Activated CD8-positive, alpha-beta T cell treated with anti-CD3 and anti-CD28 coated beads for 36 hours (primary cell): ENCODE measurements at places on chromosomes 7 and 10. TPM values are rescaled to one million over a fixed set of nuclear protein-coding genes. Genes with fewer than 3 reads are reported as not detected.

DNA sequence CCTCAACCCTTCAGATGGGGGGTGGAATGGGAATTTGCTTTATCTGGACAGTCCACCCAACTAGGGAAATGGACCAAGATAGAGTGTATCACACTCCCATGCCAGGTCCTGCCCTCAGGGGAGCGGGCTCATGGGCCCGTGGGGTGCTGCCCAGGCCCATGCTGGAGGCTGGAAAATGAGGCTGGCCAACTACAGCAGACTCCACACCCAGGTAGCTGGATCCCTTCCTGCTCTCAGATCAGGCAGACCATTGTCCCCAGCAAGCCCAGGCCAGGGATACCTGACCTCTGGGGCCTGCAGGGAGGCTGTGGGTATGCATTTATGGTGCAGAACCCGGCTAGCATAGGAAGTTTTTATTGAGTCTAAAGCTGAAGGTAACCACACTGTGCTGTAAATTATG is 162.4 kb downstream of the TCERG1L start:
- H3K27me3 ChIP-seq = no peaks in the 10 kb centered on the region
- H3K36me3 ChIP-seq = no peaks in the 10 kb centered on the region
- no peak overlapping the region for H3K4me3 ChIP-seq
- no peak overlapping the region for H3K27ac ChIP-seq

- no peak for DNase-seq
- no peaks in the 10 kb centered on the region for H3K4me1 ChIP-seq
- peaks cover 8% of the 10 kb centered on the region for H3K27me3 ChIP-seq
- H3K27ac ChIP-seq = no peak overlapping the region
- H3K4me3 ChIP-seq = no peak overlapping the region
Observed at GRCh38 chr7:70014472-70015177, 416.4 kb downstream of the AUTS2 start.

DNA sequence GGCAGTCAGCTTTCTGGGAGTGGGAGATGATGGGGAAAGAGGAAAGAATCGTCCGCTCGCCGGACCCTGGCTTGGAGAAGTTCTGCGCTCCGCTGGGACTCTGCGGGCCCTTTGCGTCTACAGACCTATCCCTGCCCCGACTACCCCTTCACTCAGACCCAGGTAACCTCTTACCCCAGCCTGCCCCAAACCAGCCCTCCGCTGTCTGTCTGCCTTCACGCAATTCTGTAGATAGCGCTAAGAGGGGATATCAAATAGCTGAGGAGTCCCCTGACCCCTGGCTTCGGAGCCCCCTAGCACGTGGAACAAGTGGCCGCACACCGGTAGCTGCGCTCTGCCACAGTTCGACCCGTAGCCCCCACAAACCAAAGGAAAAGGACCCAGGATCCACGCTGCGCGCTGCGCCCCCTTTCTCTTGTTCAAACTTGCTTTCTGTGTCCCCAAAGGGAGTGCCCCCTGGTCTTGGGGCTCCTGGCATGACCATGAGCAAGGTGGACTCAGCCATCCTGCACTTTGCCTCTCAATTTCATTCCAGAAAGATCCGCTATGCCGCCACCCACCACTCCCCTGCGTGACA is 7.0 kb downstream of the HOXA4 start:
- DNase-seq = no peak
- H3K4me1 ChIP-seq = no peaks in the 10 kb centered on the region
- H3K4me3 ChIP-seq = no peak overlapping the region
- peaks cover 12% of the 10 kb centered on the region for H3K27me3 ChIP-seq

DNA sequence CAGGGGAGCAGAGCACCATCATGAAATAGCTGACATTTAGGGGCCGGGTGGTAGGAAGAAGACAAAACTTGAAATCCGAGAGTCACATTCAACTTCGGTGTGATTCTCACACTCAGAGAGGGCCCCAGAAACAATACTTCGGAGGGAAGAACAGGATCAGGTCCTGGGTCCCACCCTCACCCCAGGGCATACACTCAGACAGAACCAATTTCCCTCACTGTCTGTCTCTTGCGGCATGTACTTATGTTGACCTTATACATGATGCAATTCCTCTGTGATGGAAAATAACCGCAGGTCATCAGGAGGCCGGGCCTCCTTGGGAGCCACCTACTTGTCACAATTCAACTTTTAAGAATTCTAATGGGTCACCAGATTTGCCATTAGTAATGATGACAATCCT is 26.3 kb upstream of the HMX3 start:
- no peak overlapping the region for H3K27ac ChIP-seq
- DNase-seq = no peak
- no peaks in the 10 kb centered on the region for H3K36me3 ChIP-seq
- no peak overlapping the region for H3K4me3 ChIP-seq
- no peaks in the 10 kb centered on the region for H3K4me1 ChIP-seq
- peaks cover 4% of the 10 kb centered on the region for H3K27me3 ChIP-seq

GRCh38 chr10:21048068-21048467 is 151.0 kb upstream of the NEBL start:
- no peaks in the 10 kb centered on the region for H3K27me3 ChIP-seq
- H3K36me3 ChIP-seq = no peaks in the 10 kb centered on the region
- no peak overlapping the region for H3K27ac ChIP-seq
- no peak for DNase-seq
- peaks cover 11% of the 10 kb centered on the region for H3K4me1 ChIP-seq
- H3K4me3 ChIP-seq = no peak overlapping the region

DNA sequence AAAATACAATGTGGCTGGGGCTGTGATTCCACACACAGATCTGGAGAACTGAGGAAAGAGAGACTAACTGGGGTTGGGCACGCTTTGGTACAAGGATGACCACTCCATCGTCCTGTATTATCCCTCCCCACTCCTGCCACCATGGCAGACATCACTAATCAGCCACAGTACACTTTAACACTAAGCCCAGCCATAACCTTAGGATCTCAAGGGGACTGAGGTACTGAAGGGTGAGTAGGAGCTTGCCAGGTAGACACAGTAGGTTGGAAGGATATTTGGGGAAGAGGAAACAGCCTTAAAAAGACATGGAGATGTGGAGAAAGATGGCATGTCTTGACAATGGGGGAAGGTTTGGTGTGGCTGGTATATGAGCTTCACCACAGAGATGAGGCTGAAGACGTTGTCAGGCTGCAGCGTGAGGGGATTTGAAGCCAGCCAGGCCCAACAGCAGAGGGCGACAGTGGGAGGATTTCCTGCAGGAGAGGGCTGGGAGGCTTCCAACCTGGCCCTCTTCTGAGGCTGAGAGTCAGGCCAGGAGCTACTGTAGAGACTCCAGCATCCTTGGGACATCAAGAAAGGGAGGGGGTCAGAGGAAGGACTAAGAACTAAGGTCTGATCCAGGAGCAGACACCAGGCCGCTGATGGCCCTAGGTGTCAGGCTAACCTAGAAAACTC is 58.6 kb upstream of the COL13A1 start:
- DNase-seq = peak; percentile 47
- H3K4me1 ChIP-seq = no peaks in the 10 kb centered on the region
- H3K36me3 ChIP-seq = no peaks in the 10 kb centered on the region
- peaks cover 7% of the 10 kb centered on the region for H3K27me3 ChIP-seq
- H3K27ac ChIP-seq = no peak overlapping the region

- peaks cover 4% of the 10 kb centered on the region for H3K36me3 ChIP-seq
- peaks cover 4% of the 10 kb centered on the region for H3K27me3 ChIP-seq
- peaks cover 7% of the 10 kb centered on the region for H3K4me1 ChIP-seq
Observed at GRCh38 chr7:138854115-138854645, 56.2 kb upstream of the ATP6V0A4 start.

DNA sequence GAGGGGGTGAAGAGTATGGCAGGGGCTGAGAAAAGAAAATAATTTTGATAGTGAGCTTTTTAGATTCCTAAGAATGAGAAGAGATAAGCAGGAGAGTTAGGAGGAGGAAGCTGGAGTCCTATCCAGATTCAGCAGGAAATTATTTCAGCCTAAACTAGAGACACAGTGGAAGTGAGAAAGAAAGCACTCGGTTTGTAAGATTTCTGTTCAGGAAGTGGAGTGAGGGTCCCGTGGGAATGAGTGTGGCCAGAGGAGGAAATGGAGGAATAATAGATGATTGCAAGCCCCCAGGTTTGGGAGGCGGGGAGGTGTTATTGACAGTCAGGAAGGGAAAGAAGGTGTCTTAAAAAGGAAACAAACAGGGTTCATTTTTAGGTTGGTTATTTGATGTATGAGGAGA is 84.8 kb upstream of the NRP1 start:
- H3K4me1 ChIP-seq = no peaks in the 10 kb centered on the region
- H3K27ac ChIP-seq = no peak overlapping the region
- H3K4me3 ChIP-seq = no peak overlapping the region
- H3K36me3 ChIP-seq = no peaks in the 10 kb centered on the region
- DNase-seq = no peak
- peaks cover 14% of the 10 kb centered on the region for H3K27me3 ChIP-seq

The TMEM176A gene
- not detected for total RNA-seq

DNA sequence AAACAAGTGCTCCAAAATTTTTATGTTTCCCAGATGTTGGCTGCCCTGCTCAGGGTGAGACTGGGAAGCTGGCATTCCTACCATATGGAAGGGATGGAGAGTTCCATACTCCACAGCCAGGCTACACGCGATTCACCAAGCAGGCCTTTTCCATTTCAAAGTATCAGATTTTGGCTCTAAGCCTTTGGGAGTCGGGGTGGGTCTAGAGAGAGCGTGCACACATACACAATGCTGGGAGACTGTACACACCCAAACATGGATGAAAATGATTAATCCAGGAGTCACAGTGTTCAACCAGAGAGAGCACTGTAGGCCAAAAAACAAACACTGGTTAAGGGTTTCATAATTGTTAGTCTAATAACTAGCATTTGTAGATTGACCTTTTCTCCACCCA is 295.0 kb downstream of the BICC1 start:
- H3K4me1 ChIP-seq = no peaks in the 10 kb centered on the region
- no peaks in the 10 kb centered on the region for H3K36me3 ChIP-seq
- no peaks in the 10 kb centered on the region for H3K27me3 ChIP-seq
- H3K27ac ChIP-seq = no peak overlapping the region
- no peak for DNase-seq

GRCh38 chr7:97871659-97872024 is 566 bp downstream of the ASNS start:
- H3K27me3 ChIP-seq = no peaks in the 10 kb centered on the region
- H3K36me3 ChIP-seq = peaks cover 29% of the 10 kb centered on the region
- peak overlapping the region; percentile 89 for H3K4me3 ChIP-seq
- peak; percentile 51 for DNase-seq

GRCh38 chr7:143280160-143280559 is 4.6 kb upstream of the TMEM139 start:
- H3K27ac ChIP-seq = peak overlapping the region; percentile 96
- peak overlapping the region; percentile 80 for H3K4me3 ChIP-seq
- no peaks in the 10 kb centered on the region for H3K36me3 ChIP-seq

GRCh38 chr10:62502995-62503613 is 128.9 kb downstream of the ZNF365 start:
- H3K27ac ChIP-seq = no peak overlapping the region
- H3K4me1 ChIP-seq = no peaks in the 10 kb centered on the region
- DNase-seq = no peak
- no peaks in the 10 kb centered on the region for H3K27me3 ChIP-seq
- no peak overlapping the region for H3K4me3 ChIP-seq

DNA sequence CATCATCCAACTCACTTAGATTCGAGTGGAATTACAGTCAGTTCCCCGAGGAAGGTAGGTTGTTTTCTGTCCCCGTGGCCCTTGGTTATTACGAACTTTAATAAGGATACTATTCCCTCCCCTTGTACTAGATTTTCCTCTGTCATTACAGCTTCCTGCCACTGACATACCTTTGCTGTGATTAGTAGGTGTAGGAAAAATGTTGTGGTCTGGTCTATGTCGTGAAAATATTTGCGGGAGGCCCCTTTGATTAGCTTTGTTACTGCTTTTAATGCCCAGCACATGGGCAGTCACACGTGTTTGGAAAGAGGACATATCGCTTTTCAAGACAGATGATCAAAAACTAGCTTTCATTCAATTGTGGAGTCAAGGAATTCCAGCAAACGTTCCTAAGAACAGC is 92.2 kb downstream of the GATA3 start:
- no peaks in the 10 kb centered on the region for H3K4me1 ChIP-seq
- no peak overlapping the region for H3K27ac ChIP-seq
- DNase-seq = no peak
- no peaks in the 10 kb centered on the region for H3K36me3 ChIP-seq
- no peaks in the 10 kb centered on the region for H3K27me3 ChIP-seq

The LLCFC1 gene
- total RNA-seq = not detected

GRCh38 chr10:30013757-30014156 is 45.6 kb downstream of the JCAD start:
- H3K27me3 ChIP-seq = peaks cover 30% of the 10 kb centered on the region
- no peaks in the 10 kb centered on the region for H3K4me1 ChIP-seq
- no peak overlapping the region for H3K27ac ChIP-seq

- H3K36me3 ChIP-seq = no peaks in the 10 kb centered on the region
- H3K4me1 ChIP-seq = no peaks in the 10 kb centered on the region
- no peak for DNase-seq
Observed at GRCh38 chr7:94412762-94413322, 18.1 kb downstream of the COL1A2 start.

- H3K4me3 ChIP-seq = no peak overlapping the region
- no peak for DNase-seq
- H3K4me1 ChIP-seq = no peaks in the 10 kb centered on the region
- H3K36me3 ChIP-seq = no peaks in the 10 kb centered on the region
- H3K27ac ChIP-seq = no peak overlapping the region
- H3K27me3 ChIP-seq = no peaks in the 10 kb centered on the region
Observed at GRCh38 chr7:46752881-46753366, 829.0 kb downstream of the TNS3 start.

The C1QL3 gene
- 0.16 TPM for total RNA-seq

DNA sequence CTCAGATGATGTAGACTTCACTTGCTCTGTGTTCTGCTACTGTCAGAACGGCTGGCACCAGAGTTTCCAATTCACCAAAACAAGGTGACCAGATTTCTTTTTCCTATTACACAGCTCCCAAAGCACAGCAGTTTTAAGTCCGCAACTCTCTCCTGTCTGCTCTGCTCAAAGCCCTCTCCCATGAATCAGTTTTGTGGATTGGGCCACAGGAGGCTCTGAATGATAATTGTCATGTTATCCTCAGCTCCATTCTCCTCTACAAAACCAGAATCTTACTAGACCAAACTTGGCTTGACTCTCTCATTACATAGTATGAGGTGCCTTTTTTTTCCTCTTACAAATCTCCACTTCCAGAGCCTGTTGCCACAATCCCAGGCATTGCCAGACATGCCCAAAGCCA is 223.5 kb downstream of the SNX13 start:
- no peaks in the 10 kb centered on the region for H3K4me1 ChIP-seq
- no peaks in the 10 kb centered on the region for H3K36me3 ChIP-seq
- H3K27ac ChIP-seq = no peak overlapping the region
- no peaks in the 10 kb centered on the region for H3K27me3 ChIP-seq

DNA sequence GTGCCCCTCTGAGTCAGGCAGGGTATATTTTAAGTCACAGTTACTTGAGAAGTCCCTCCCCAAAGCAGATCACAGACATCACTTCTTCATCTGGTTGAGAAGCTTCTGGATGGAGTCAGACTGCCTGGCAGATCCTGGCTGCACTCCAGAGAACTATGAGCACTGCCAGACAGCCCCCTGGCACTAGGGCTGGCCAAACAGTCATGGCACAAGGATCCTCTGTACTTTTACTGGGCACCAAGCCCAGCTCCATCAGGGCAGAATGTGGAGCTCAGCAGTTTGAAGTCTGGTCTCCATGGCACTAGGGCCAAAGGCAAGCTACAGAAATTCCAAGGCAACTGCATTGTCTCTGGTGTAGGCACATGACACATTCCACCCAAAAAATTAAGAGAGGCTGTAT is 162.1 kb downstream of the NRG3 start:
- no peak overlapping the region for H3K4me3 ChIP-seq
- H3K4me1 ChIP-seq = no peaks in the 10 kb centered on the region
- no peaks in the 10 kb centered on the region for H3K36me3 ChIP-seq
- no peaks in the 10 kb centered on the region for H3K27me3 ChIP-seq

The GRM3 gene
- total RNA-seq = not detected

- H3K36me3 ChIP-seq = no peaks in the 10 kb centered on the region
- no peaks in the 10 kb centered on the region for H3K4me1 ChIP-seq
- DNase-seq = no peak
- no peak overlapping the region for H3K4me3 ChIP-seq
- H3K27me3 ChIP-seq = peaks cover 2% of the 10 kb centered on the region
Observed at GRCh38 chr7:95002775-95003174, 95.4 kb downstream of the PPP1R9A start.
